Thyroid gland (tissue), 4 donors: ENCODE measurements at places on chromosomes 5 and 9. TPM values are rescaled to one million over a fixed set of nuclear protein-coding genes. Genes with fewer than 3 reads are reported as not detected.

The PIP5K1B gene
- total RNA-seq: 1.1 TPM

The TNFSF15 gene
- 3.0 TPM for total RNA-seq

The ISCA1 gene
- 79.1 TPM for total RNA-seq

The NCS1 gene
- total RNA-seq: 31.0 TPM

The SOHLH1 gene
- not detected for total RNA-seq

The AQP7 gene
- total RNA-seq: 3.1 TPM

GRCh38 chr5:88748666-88749065 is 134.3 kb downstream of the MEF2C start:
- H3K4me1 ChIP-seq: peaks cover 3% of the 10 kb centered on the region
- H3K36me3 ChIP-seq: peaks cover 7% of the 10 kb centered on the region
- no peaks in the 10 kb centered on the region for H3K27me3 ChIP-seq
- no peak overlapping the region for H3K4me3 ChIP-seq
- no peak for DNase-seq
- no peak overlapping the region for H3K27ac ChIP-seq

DNA sequence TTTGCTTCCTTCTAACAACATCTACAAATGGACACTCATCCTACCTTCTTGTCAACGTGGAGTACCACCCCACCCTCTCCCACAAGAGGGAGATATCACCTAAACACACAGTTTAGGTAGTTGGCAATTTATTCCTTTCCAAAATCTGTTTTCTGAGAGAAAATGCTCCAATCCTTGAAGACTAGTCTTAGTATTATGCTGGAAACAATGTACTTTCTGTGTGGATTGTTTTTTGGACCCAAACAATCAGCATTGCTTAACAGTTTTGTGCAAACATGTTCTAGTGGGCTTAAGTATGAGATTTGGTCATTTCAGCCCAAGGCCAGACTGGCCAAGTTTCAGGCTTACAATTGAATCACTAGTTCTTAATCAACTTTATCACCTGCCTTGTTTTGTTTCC is 359.1 kb downstream of the ARHGEF28 start:
- H3K27ac ChIP-seq: no peak overlapping the region
- no peaks in the 10 kb centered on the region for H3K27me3 ChIP-seq

GRCh38 chr9:86843206-86843605 is 104.1 kb downstream of the GAS1 start:
- DNase-seq: peak; percentile 12
- no peak overlapping the region for H3K4me3 ChIP-seq
- H3K36me3 ChIP-seq: no peaks in the 10 kb centered on the region
- no peaks in the 10 kb centered on the region for H3K4me1 ChIP-seq

DNA sequence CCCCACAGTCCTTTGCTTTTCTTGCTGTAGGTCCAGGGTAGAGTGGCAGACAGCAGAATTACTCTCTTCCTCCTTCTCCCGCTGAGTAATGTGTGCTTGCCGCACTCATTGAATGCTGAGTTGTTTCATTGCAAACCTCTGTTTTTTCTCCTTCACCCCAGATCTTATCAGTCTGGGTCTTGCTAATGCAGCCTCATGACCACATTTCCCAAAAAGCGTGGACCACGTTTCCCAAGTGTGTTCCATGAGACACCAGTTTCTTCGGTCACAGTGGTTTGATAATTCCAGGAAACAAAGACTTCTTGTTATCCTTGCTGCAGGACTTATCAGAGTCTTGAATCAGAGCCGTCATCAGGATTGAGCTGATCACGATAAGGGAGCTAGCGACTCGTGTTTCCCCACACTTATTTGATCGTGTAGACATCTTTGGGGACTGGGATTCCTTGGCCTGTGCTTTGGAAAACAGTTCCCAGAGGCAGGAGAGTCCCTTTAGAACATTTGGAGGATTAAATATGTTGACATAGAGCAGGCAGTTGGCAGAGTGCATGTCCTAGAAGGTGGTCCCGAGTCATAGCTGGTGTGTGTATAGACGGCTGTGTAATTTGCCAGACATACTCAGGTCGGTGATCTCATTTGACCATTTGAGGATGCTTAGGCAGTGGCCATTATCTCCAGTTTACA is 4.4 kb downstream of the LRRC8A start:
- no peak for DNase-seq
- no peaks in the 10 kb centered on the region for H3K36me3 ChIP-seq
- H3K27ac ChIP-seq: no peak overlapping the region
- H3K4me1 ChIP-seq: peaks cover 13% of the 10 kb centered on the region

DNA sequence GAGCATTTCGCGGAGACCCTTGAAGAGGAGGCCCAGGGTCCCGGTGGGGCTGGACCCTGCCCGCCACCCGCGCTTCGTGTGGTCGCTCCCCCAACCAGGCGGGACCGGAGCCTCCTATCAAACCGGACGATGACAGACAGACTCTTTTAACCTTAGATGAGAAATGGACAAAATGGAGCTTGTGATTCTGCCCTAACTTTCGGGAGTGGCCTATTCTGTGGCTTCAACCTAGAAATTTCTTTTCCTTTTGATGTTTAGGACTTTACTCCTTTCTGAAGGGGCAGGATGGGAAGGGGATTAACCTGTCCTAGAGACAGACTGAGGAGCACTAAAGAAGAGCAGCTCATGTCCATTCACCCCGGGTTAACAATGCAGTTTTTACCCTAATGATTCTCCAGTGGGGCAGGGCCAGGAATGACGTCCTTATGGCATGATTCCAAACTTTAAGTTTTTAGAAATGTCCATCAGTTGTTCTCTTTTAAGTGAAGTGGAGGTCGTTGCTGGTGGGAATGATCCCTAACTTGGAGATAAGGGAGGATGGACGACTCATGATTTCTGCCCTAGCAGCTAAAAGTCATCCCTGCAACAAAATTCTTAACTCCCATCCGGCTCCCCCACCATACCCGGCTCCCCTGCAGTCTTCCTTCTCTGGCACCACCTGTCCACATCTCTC is 1.0 kb downstream of the NIPSNAP3A start:
- no peak for DNase-seq
- H3K36me3 ChIP-seq: no peaks in the 10 kb centered on the region
- H3K4me3 ChIP-seq: peak overlapping the region; percentile 83
- H3K27me3 ChIP-seq: no peaks in the 10 kb centered on the region

GRCh38 chr5:90092734-90093133 is 316.8 kb downstream of the CETN3 start:
- H3K27ac ChIP-seq: no peak overlapping the region
- DNase-seq: no peak
- H3K4me1 ChIP-seq: no peaks in the 10 kb centered on the region

DNA sequence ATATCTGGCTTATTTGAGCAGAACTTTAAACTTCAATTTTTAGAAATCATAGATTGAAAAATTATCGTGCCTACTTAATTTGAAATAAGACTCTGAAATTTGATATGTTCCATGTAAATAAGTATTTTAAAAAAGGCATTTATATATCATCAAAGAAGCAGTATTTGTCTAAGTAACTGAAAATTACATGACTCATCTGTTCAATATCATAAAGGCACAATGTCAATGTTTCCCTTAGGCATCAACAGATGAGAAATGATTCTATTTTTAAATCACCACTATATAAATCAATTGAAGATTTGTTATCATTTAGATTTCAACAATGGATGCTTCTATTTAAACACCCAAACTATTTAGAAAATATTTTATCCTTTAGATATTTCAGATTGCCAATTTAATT is 142.9 kb upstream of the POU5F2 start:
- no peaks in the 10 kb centered on the region for H3K4me1 ChIP-seq
- no peak overlapping the region for H3K4me3 ChIP-seq
- H3K27ac ChIP-seq: no peak overlapping the region
- H3K27me3 ChIP-seq: no peaks in the 10 kb centered on the region

- no peak overlapping the region for H3K4me3 ChIP-seq
- H3K27me3 ChIP-seq: no peaks in the 10 kb centered on the region
- H3K27ac ChIP-seq: peak overlapping the region; percentile 85
Observed at GRCh38 chr9:81557452-81558090, 131.8 kb downstream of the TLE1 start.

- no peaks in the 10 kb centered on the region for H3K36me3 ChIP-seq
- no peak overlapping the region for H3K27ac ChIP-seq
- H3K27me3 ChIP-seq: no peaks in the 10 kb centered on the region
- DNase-seq: no peak
- H3K4me3 ChIP-seq: no peak overlapping the region
- H3K4me1 ChIP-seq: no peaks in the 10 kb centered on the region
Observed at GRCh38 chr5:11928909-11929308, 24.7 kb upstream of the CTNND2 start.

- H3K36me3 ChIP-seq: no peaks in the 10 kb centered on the region
- peak; percentile 52 for DNase-seq
- no peaks in the 10 kb centered on the region for H3K27me3 ChIP-seq
- no peaks in the 10 kb centered on the region for H3K4me1 ChIP-seq
- no peak overlapping the region for H3K27ac ChIP-seq
- no peak overlapping the region for H3K4me3 ChIP-seq
Observed at GRCh38 chr5:131986161-131986912, 25.1 kb downstream of the ACSL6 start.

DNA sequence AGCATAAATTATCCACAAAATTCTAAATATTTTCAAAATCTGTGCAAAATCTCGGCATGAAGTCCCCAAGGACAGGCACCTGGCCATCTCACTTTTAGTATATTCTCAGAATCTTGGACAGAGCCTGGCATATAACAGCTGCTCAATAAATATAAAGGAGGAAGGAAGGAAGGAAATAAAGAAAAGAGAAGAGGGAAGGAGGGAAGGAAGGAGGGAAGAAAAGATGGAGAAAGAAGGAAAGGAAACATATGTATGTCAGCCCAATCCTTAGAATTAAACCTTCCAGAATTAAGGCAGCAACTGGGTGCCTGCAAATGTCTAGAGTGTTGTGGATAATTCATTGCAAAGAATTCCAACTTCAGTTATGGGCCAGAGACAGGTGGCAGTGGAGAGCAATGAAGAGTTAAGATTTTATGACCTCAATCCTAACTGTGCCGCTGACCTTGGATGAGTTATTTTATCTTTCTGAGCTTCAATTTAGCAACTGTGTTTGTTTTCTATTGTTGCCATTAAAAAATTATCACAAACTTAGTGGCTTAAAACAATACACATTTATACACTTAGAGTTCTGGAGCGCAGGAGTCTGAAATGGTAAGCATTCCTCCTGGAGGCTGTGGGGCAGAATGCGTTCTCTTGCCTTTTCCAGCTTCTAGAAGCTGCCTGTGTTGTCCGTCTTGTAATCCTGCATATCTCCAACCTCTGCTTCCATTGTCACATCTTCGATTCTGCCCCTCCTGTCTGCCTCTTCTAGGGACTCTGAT is 200.9 kb upstream of the MSX2 start:
- H3K4me1 ChIP-seq: no peaks in the 10 kb centered on the region
- no peak for DNase-seq
- no peak overlapping the region for H3K4me3 ChIP-seq
- no peak overlapping the region for H3K27ac ChIP-seq
